ENCODE measurements at places on chromosomes 3 and 15. TPM values are rescaled to one million over a fixed set of nuclear protein-coding genes. Genes with fewer than 3 reads are reported as not detected.
A peak's percentile ranks its signal among the peaks of the same experiment; 100 is the strongest.

Gene STXBP5L
- not detected for total RNA-seq

Gene RASA2
- 10.0 TPM for total RNA-seq

- ATAC-seq = peak; percentile 14
Observed at GRCh38 chr3:194686816-194687637, 1.3 kb downstream of the FAM43A start.

GRCh38 chr15:52261498-52262242, 33.9 kb downstream of the MYO5C start:
- peak; percentile 93 for ATAC-seq

DNA sequence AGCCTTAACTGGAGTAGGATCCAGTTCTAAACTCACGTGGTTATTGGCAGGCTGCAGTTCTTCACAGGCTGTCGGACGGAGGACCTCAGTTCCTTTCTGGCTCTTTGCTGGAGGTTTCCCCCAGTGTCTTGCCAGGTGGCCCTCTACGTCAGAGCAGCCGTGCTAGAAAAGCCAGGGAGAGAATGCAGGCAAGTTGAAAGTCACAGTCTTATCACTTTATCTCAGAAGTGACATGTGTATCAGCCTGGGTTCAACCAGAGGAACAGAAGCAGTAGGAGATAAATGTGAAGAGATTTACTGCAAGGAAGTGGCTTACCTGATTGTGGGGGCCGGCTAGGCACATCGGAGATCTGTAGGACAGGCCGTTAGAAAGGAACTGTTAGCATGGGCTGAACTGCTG, 125.3 kb upstream of the BNIP2 start:
- no peak for ATAC-seq

- ATAC-seq = peak; percentile 49
Observed at GRCh38 chr15:40398413-40398873, 7.2 kb upstream of the IVD start.

DNA sequence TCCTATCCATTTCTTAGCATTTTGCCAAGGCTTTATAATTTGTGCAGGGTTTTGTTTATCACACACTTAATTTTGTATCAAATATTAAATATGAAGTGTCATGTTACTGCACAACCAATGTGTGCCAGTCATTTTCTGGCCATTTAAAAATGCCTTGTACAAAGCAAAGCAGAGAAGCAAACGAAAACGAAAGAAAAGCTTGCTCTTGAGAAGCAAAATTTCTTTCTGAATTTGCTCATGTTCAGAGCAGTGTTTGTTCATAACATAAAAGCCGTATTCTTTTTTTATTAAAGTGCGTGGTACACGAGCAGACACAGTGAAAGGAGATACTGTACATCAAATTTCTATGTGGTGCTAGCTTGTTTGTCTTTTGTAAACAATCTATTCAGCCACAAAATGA, 792.6 kb downstream of the NAALADL2 start:
- ATAC-seq = no peak

Measured in esophagus mucosa (tissue), 1 donor.